ENCODE measurements at places on chromosomes 7 and 10.
A peak's percentile ranks its signal among the peaks of the same experiment; 100 is the strongest.

DNA sequence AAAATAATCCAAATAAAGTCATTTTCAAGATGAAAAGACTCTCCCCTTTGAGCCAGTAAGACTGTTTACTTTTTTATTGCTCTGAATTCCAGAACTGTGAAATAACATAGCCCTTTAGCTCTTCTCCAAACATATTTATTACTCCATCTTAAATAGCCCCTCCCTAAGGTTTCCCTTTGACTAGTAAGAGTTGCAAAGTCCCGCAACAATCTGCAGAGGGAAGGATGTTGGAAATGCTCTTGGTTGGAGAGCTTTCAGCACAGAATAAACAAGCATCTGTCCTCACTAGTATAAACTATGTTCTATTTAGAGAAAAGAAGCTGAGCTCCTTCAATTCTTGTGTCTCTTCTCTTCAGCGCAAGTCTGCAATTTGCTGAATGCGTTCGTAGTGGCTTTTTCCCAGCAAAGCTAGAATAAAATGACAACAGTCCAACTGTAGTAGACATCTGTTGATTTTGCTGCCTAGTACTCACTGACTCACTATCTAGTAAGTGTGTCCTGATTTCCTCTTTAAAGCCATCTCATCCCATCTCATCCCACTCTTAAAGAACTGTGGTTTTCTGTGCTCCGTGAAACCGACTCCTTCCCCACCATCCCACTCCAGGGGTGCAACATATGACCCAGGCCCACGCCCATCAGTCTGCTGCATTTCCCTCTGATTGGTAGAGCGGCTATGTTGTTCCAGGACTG lies 104.0 kb downstream of the FAM107B start:
- no peak for DNase-seq
- no peak overlapping the region for H3K4me3 ChIP-seq
- H3K27ac ChIP-seq = no peak overlapping the region
- H3K36me3 ChIP-seq = no peaks in the 10 kb centered on the region
- H3K27me3 ChIP-seq = no peaks in the 10 kb centered on the region
- H3K4me1 ChIP-seq = peaks cover 11% of the 10 kb centered on the region

- DNase-seq = no peak
- peak overlapping the region; percentile 98 for H3K27ac ChIP-seq
- H3K4me1 ChIP-seq = peaks cover 96% of the 10 kb centered on the region
Measured at GRCh38 chr7:158821171-158822031, 7.9 kb downstream of the ESYT2 start.

DNA sequence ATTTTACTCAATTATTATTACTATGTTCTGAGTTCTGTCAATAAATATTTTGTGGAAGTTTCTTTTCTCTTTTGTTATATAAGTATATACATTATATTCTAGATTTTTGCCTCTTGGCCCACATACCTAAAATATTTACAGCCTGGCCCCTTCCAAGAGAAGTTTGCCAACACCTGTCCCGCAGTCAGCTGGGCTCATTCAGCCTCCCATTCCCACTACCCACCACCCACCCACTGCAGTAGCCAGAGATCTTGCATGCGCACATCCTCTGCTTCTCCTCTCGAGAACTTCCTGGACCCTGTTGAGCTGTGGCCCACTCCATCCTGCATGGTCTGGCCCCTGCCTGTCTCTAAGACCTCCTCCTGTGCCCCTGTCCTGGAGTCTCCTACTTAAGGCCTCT lies 33.6 kb downstream of the WIPF3 start:
- no peaks in the 10 kb centered on the region for H3K4me1 ChIP-seq
- H3K36me3 ChIP-seq = no peaks in the 10 kb centered on the region
- no peak overlapping the region for H3K4me3 ChIP-seq
- peaks cover 4% of the 10 kb centered on the region for H3K27me3 ChIP-seq

GRCh38 chr7:18505870-18506460 lies 10.4 kb downstream of the HDAC9 start:
- H3K27ac ChIP-seq = no peak overlapping the region
- no peak overlapping the region for H3K4me3 ChIP-seq
- H3K27me3 ChIP-seq = peaks cover 2% of the 10 kb centered on the region
- H3K4me1 ChIP-seq = peaks cover 17% of the 10 kb centered on the region
- no peak for DNase-seq

- no peak overlapping the region for H3K27ac ChIP-seq
- H3K4me1 ChIP-seq = no peaks in the 10 kb centered on the region
- DNase-seq = no peak
- no peak overlapping the region for H3K4me3 ChIP-seq
Measured at GRCh38 chr7:8327199-8327598, 65.2 kb upstream of the ICA1 start.

DNA sequence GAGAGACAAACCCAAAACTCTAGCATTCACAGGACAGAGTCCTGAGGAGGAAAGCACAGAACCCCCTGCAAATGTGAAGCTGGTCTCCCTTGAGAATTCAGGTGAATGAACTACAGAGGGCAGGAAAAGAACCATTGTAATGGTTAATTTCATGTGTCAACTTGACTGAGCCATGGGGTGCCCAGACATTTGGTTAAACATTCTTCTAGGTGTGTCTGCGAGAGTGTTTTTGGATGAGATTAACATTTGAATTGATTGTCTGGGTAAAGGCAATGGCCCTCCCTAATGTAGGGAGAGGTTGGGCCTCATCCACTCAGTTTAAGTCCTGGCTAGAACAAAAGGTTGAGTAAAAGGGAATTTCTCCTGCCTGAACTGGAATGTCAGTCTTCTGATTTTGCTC lies 15.7 kb upstream of the CDK1 start:
- no peaks in the 10 kb centered on the region for H3K36me3 ChIP-seq
- no peak overlapping the region for H3K4me3 ChIP-seq
- peaks cover 2% of the 10 kb centered on the region for H3K27me3 ChIP-seq

DNA sequence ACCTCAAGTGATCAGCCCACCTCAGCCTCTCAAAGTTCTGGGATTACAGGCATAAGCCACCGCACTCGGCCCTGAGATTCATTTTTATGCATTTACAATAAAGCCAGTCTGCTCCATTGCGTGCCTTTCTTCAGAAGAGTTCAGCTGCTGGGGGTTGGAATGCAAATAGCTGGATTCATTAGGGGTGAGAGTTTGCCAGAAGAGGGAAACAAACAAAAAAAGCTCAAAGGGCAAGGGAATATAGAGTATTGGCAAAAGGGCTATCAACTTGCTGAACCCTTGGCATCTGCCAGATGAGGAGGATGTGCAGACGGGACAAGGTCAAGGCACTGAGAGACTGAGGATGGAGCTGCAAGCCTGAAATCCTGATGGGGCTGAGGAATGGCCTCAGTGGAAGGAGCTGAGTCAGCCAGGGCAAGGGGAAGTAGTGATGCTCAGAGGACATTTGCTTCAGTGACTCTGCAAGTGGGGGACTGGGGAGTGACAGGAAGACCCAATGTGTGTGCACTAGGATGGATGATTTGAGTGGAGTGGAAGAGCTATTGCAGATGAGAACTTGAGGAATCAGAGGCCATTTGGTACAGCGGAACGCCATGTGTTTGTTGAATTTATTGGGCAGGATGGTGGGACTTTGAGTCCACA lies 75.0 kb upstream of the ARMC3 start:
- peaks cover 2% of the 10 kb centered on the region for H3K4me1 ChIP-seq
- DNase-seq = no peak
- H3K27me3 ChIP-seq = peaks cover 4% of the 10 kb centered on the region
- H3K27ac ChIP-seq = no peak overlapping the region
- no peak overlapping the region for H3K4me3 ChIP-seq

- no peaks in the 10 kb centered on the region for H3K27me3 ChIP-seq
- H3K4me1 ChIP-seq = no peaks in the 10 kb centered on the region
- no peak overlapping the region for H3K4me3 ChIP-seq
- no peaks in the 10 kb centered on the region for H3K36me3 ChIP-seq
- no peak for DNase-seq
- no peak overlapping the region for H3K27ac ChIP-seq
Measured at GRCh38 chr7:113730309-113730955, 188.4 kb downstream of the PPP1R3A start.

DNA sequence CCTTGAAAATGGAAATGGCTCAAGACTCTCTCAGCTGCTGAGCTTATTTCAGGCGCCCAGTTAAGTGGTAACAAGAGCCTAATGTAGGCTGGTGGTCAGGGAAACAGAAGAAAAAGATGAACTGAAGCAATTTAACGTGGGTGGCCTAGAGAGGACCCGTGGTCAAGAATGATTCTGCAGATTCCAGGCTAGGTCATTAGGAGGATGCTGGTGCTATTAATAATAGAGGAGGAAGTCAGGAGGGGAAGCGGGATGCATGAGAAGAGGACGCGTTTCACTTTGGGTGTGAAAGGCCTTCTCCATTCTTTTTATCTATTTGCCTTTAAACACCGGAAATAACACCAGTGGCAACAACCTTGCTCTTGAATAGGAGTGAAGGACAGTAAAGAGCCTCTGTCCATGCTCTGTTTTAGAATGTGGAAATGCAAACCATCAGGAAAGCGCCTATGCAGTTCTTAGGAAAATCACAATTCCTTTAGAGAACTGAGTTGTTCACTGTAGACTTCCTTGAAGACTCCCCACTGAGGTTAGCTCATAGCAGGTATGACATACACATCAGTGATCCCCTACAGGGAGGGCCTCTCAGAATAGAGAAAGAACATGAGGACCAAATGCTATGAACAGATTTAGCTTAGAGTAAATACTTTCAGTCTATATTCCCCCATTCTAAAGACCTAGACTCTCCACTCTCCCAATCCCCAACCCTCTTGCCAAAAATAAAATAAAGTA lies 8.6 kb downstream of the LIPA start:
- no peak overlapping the region for H3K27ac ChIP-seq
- peaks cover 7% of the 10 kb centered on the region for H3K4me1 ChIP-seq
- no peaks in the 10 kb centered on the region for H3K27me3 ChIP-seq
- H3K36me3 ChIP-seq = peaks cover 10% of the 10 kb centered on the region
- DNase-seq = no peak
- H3K4me3 ChIP-seq = no peak overlapping the region

GRCh38 chr7:43791-44540 lies 148.4 kb upstream of the FAM20C start:
- DNase-seq = no peak
- no peaks in the 10 kb centered on the region for H3K4me1 ChIP-seq
- no peak overlapping the region for H3K27ac ChIP-seq
- H3K27me3 ChIP-seq = no peaks in the 10 kb centered on the region

Data from immature natural killer cell (primary cell).